ENCODE measurements at places on chromosomes 13 and 19.

- DNase-seq, result no peak
These were observed 5.7 kb downstream of the PTPRS start for GRCh38 chr19:5334824-5335500.

DNA sequence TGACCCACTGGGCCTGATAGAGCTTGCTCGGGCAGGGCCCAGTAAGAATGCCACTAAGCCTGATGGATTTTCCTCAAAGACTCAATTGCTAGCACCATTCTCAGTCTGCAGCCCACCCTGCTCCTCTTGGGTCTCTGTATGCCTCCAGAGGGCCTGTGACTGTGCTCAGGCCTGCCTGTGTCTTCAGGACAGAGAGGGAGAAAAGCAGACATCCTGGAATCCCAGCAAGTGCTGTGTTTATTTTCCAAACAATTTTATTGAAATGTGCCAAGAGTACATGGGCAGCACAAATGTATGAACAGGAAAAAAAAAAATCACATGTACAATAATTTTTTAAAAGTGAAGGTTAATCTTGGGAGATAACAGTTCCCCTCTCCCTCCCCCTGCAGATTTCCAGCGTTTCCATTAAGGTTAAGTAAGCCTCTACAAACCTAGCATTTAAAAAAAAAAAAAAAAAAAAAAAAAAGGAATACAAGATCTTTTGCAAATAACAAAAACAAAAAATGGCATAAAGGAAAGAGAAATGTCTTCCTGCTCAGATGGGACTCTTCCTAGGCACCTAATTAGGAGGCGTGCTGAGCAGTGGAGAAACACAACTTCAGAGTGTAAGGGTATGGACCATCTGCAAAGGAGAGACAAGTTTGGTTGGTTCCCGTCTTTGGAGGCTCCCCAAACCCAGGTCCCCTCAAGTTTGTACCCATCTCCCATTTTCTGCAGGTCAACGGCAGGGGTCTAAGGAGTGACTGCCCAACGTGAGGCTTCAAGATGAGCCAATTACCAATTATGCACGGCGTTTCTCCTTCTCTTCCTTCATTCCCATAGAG is 4.8 kb upstream of the ECH1 start:
- DNase-seq, result no peak

- no peak for DNase-seq
These were observed 7.9 kb upstream of the C3 start for GRCh38 chr19:6728346-6728745.

GRCh38 chr19:53504885-53505284 is 33.1 kb upstream of the ZNF331 start:
- DNase-seq, result no peak

GRCh38 chr19:16678498-16678897 is 17.6 kb downstream of the TMEM38A start:
- DNase-seq, result no peak

DNA sequence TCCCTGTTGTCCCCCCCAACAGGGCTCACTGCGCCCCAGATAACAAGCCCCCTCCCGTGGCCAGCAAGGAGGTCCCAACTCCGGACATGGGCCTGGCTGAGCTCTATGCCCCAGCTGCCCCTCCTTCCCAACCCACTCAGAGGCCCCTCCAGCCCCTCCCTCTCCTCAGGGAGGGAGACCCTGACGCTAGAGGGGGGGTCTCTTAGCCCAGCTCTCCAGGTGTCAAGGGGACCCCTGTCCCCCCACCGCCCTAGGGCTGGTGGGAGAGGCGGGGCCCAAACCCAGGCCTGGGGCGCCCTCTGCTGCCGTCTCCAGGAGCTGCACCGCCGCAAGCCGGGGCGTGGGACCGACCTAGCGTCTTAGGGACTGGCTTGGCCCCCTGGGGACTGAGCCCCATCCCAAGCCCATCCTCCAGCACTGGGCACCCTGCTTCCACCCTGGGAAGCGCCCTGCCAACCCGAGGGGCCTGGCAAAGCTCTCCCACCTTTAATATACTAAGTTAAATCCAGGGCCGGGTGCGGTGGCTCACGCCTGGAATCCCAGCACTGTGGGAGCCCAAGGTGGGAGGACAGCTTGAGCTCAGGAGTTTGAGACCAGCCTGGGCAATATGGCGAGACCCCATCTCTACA is 1.4 kb downstream of the GRIN3B start:
- DNase-seq, result peak; percentile 39

- no peak for DNase-seq
These were observed 15.2 kb downstream of the BCAT2 start for GRCh38 chr19:48795685-48796070.

DNA sequence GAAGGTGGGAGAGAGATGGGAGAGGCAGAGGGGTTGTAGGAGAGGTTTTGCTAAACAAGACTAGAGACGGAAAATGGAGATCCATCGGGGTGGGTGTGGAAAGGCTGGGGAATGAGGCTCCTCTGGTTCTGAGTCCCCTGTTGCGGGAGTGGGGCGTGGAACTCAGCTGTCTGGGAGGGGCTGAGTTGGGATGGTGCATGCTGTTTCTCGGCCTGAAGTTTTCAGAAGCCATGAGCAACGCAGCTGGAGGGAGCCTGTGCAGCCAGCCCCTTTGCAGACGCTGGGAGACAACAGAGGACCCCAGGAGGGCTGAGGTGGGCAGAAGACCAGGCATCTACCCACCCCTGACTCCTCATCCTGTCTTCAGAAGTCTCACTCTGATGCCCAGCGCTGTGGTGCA is 7.4 kb upstream of the GIPR start:
- DNase-seq, result no peak

DNA sequence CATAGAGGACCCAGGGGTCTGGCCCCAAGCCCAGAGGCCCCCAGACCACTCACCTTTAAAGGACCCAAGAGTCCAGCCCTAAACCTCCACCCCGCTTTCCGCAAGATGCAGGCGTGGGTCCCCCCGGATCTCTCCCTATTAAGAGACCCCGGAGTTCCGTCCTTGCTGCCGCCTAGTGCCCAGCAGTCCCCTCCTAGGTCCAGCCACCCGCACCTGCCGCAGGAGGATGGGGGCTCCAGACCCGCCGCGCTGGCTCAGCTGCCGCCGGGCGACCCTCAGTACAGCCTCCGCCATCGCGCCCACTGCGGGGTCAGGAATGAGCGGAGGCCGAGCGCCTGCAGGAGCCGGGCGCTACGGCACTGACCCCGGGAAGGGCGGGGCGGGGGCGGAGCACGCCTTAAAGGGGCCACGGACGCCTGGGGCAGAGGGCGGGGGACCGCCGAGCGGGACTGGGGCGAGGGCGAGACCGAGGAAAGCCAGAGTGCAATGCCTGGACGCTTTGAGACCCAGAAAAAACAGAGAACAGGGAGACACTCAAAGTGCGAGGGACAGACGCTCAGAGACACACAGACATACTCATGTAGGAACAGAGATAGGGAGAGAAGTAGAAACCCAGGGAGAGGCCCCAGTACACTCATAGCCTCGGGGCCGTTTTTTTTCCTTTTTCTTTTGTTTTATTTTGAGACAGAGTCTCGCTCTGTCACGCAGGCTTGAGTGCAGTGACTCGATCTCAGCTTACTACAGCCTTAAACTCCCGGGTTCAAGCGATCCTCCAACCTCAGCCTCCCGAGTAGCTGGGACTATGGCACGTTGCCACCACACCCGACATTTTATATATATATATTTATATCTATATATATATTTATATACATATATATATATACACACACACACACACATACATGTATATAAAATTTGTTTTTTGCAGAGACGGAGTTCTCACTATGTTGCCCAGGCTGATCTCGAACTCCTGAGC is at the start of gene ETHE1:
ETHE1 (minus strand) TSS at position 318 of the 976 bp plus-strand sequence; CDS start at position 294, 24 bp downstream.
- DNase-seq, result peak; percentile 48

- no peak for DNase-seq
These were observed 33.5 kb upstream of the USPL1 start for GRCh38 chr13:30584051-30584731.

GRCh38 chr13:113607056-113607888 is 22.7 kb downstream of the TFDP1 start:
- no peak for DNase-seq
